ENCODE measurements at places on chromosomes 3 and 15.

DNA sequence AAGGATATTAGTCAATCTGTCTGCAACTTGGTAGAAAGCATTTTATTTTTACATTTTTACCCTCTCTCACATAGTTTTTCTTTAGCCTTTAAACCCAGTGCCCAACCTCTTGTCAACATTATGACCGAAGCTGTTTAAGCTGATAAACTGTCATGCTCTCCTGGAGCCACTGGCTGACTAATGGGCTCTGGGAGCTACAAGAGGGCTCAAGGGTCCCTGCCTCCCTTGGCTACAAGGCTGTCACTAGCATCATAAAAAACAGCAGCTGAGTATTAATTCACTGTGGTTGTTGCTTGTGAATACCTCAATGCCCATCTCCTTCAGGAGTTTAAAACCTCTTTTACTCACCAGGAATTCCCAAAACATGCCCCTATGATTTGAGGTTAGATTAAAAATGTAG, 237.9 kb downstream of the ZMAT3 start:
- DNase-seq, result no peak

DNA sequence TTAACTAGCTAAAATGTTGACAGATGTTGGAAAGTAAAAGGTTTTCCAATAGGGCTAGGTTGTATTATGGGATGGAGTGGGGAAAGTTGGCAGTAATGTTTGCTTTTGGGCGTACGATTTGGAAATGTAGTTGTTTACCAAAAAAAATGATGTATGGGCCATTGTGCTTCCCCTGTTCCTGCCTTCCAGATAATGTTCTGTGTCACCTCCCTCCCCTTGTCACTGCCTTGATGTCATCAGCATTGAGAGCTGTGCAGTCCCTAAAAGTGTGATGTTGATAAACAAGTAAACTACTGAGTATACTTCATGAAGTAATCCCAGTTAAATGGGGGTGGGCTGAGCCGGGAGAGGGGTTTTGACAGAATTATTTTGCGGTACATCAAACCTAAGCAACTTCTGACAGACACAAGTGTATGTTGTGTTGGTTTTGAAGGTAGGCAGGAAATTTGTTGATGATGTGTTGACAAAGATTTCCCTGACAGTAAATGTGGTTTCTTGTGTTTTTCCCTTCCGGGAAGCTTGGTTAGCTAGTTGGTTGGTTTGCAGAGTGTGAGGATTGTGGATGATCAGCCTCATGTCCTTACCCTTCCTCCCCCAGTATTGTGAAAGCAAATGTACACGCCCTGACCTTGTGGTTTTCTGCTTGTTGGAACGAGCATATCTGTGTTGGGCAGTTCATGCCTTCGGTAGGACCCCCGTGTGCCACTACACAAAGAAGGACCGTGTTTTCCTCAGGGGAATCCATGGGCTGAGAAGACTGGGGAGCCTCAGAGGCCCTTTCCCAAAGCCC, 87.3 kb downstream of the PGPEP1L start:
- DNase-seq, result no peak

- no peak for DNase-seq
These were observed 17.8 kb downstream of the SNRK start for GRCh38 chr3:43304126-43304525.

- DNase-seq, result no peak
These were observed 32.0 kb upstream of the CASR start for GRCh38 chr3:122151480-122151879.

GRCh38 chr3:88595026-88595425, 445.3 kb downstream of the C3orf38 start:
- DNase-seq, result no peak

- no peak for DNase-seq
These were observed 48.7 kb upstream of the IREB2 start for GRCh38 chr15:78389322-78389721.

DNA sequence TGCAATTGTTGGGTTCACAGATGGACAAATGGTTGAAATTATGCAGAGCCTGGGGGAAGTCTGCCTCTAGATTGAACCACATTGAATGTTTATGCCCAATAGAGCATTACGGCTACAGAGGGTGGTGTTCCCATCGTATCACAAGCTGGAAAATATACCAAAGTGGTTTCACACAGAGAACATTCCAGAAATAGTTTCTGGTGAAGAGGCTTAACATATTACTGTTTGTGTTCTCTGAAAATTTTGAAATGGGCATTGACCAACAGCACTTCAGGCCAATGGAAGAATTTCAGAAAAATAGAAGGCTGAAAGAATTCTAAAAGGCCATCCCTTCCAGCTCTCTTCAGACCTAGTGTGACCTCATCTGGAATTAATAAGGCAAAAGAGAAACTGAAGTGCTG, 203.9 kb downstream of the NEK10 start:
- DNase-seq, result no peak

DNA sequence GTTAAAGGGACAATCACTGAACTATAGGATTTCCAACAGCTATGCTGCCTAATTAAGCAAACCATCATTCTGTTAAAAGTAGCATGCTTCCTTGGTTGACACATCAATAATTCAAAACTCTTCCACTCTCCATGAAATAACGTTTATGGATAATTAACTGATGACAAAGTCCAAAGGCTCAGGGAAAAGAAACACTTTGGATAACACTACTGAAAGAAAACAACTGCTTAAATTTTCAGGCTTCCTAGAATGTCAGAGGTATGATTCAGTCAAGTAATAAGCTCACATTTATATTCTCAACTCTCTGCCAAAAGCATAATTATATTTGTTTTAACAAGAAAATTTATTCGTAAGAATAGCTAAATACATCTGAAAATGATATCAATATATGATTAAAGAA, 49.6 kb downstream of the WDR72 start:
- DNase-seq, result no peak

DNA sequence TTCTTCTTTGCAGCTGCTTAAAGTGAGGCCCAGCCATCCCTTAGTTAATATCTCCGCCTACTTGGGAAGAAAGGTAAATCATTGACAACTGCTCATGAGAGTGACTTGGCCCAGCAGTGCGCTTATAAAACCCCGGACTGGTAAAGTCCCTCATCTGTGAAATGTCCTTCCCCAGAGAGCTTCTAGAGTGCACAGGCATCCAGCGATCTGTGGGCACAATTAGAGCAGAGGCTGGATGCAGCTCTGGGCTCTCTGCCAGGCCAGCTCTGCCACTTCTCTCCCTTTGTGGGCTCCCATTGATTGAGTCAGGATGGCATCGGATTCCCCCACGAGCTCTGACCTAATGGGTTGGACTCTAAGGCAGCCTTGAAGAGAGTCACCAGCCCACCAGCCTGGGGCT, 219.0 kb upstream of the LINGO1 start:
- DNase-seq, result no peak

GRCh38 chr3:44511238-44511566, 33.7 kb upstream of the ZNF445 start:
- no peak for DNase-seq

GRCh38 chr15:60406513-60407414, 9.0 kb upstream of the ANXA2 start:
- DNase-seq, result no peak

DNA sequence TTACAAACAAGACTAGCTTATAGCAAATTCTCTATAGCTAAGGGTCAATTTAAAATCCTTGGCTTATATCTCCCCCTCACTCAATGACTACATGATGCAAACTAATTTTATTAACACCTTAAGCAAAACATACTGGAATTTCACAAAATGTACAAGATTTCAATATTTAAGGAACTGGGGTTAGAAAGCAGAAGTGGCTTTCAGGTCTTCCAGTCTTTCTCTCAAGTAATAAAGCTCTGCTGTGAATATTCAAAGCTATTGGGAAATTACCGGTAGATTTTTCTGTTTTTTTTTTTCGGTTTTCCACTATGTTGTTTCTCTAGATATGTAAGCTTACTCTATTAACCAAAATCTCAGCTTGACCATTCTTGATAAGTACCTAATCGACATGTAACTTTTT, 3.9 kb downstream of the EPM2AIP1 start:
- DNase-seq, result no peak

- no peak for DNase-seq
These were observed 249.9 kb downstream of the ROBO1 start for GRCh38 chr3:79517766-79518413.

DNA sequence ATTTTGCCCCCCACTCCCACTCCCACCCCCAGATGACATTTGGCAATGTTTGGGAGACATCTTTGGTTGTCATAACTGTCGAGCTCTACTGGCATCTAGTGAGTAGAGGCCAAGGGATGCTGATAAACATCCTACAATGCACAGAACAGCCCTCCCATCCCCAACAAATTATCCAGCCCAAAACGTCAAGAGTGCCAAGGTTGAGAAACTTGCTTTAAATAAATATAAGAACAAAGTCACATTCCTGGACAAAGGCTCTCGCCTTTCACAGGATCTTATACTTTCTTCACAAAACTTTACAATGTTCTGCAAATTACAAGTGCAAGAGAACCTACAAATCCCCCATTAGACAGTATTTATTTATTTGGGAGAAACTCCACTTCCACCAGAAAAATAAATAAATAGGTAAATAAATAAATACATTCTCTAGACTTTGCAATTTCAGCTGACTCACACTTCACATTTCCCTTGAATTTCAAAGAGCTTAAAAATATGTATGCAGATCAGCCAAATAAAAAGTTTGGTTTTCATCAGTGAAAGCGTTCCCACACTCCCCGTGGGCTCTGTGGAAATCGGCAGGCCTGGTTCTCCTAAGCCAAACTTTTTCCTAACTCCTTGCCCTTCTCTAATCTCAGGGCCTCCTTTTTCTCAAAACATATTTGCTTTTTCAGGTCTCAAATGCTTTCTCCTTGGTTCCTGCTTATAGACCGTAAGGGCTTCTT, 12.7 kb upstream of the CPA3 start:
- no peak for DNase-seq

GRCh38 chr15:66065325-66065724, 188.2 kb downstream of the MEGF11 start:
- DNase-seq, result no peak

GRCh38 chr3:31959951-31960792, 20.9 kb downstream of the OSBPL10 start:
- no peak for DNase-seq

GRCh38 chr3:37214076-37214475, 39.7 kb upstream of the LRRFIP2 start:
- DNase-seq, result no peak

- DNase-seq, result no peak
These were observed 435.1 kb downstream of the LPP start for GRCh38 chr3:188589071-188589470.

GRCh38 chr15:89459271-89460038, 36.9 kb downstream of the RHCG start:
- no peak for DNase-seq

GRCh38 chr15:29942143-29942542, 119.9 kb upstream of the TJP1 start:
- DNase-seq, result no peak

GRCh38 chr3:138468886-138469285, 34.5 kb downstream of the ESYT3 start:
- no peak for DNase-seq

GRCh38 chr3:39254806-39255449, 24.9 kb downstream of the CX3CR1 start:
- no peak for DNase-seq

DNA sequence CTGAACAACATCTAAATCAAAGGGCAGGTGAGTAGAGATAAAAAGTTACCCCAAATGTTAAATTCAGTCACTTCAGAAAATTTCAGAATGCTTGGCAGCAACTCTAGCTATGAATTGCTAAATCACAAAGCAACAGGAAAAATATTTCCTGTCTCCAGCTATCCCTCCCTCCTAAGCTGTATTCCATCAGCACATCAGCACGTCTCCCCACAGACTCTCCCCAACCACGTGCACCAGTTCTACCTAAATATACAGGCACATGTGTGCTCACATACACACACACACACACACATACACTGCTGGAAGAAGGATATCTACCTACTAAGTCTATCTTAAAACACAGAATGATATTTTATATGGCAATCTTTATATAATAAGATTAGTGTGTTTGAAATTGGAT, 177.1 kb upstream of the ARHGEF26 start:
- DNase-seq, result no peak

GRCh38 chr3:119481079-119481478, 12.3 kb downstream of the POGLUT1 start:
- DNase-seq, result no peak

- DNase-seq, result no peak
These were observed 116.4 kb upstream of the GOLGA6L6 start for GRCh38 chr15:20658024-20658423.

DNA sequence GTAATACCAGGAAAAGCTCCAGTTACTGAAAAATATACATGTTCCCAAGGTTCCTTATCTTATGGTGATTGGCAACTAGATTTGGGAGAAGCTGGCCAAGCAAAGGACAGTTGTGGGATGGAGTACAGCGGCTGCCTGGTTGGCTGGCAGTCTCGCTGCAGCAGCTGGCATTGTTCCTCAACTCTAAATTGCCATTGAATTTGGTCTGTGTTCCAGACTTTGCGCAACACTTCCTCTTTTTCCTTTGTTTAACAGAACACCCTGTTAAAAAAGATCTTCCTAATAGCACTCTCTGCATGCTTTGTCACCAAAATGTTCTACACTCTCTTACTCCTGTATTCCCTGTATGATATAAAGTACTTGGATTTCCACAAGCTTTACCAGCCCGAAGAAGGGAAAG, 420.6 kb upstream of the RBMS3 start:
- no peak for DNase-seq

DNA sequence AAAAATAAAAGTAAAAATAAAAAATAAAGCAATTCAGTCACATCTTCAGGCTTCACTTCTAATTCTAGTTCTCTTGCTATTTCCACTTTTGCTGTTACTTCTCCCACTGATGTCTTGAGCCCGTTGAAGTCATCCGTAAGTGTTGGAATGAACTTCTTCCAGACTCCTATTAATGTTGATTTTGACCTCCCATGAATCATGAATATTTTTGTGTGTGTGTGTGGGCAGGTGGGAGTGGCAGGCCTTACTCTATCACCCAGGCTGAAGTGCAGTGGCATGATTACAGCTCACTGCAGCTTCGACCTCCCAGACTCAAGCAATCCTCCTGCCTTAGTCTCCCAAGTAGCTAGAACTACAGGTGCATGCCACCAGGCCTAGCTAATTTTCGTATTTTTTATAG, 10.7 kb downstream of the USP4 start:
- DNase-seq, result no peak

DNA sequence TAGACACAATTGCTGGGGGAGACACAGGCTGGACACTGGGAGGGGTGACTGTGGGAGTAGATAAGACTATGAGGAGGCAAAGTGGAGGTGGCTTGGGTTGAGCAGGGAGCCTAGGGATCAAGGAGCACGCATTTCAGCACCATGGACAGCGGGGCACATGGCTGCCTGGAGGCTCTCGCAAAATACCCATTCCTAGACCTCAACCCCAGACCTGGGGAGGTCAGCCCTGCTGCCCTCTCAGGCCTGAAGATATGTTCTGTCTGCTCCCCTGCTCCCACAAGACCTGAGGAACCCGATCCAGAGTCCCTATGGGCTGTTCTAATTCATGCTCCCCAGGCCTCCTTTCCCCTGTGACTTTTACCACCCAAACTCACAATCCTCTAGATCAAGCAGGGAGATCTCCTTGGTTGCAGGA, 16.0 kb upstream of the CPEB1 start:
- no peak for DNase-seq

GRCh38 chr3:60190073-60190472, 1061.2 kb downstream of the FHIT start:
- no peak for DNase-seq

All from stimulated activated CD8-positive, alpha-beta memory T cell treated with anti-CD3 and anti-CD28 coated beads, Interleukin-15, amount 100 ng/mL, for 1 hour (primary cell).